ENCODE measurements at places on chromosomes 6 and 20. TPM values are rescaled to one million over a fixed set of nuclear protein-coding genes. Genes with fewer than 3 reads are reported as not detected.
A peak's percentile ranks its signal among the peaks of the same experiment; 100 is the strongest.

Gene MAP1LC3A
- total RNA-seq: 7.0 TPM

DNA sequence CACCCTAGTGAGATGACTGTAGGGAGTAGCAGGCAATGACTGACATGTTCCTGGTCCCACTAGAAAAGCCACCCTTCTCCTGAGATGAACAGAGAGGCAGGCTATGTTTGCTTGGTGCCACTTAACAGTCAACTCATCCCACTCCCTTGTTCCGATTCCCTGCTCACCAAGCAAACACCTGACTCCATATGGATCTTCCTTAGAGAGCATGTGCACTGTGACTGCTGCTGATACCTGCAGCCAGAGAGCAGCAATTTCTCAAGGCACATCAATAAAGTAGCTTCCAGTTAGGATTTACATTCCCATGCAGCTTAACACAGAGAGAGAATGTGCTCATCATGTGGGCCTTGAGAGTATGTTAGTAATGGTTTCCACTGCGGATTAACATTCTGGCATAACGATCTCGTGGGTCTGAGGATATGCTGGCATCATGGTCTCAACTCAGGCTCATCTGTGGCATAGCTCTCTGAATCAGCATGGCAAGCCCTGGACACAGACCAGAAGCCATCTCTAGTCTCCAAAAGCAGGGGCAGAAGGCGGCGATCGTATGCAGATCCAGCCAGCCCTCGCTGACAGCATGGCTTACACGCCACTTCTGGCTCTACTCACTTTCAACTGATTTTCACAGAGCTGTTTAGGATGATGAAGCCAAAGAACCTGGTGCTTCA, 43.9 kb downstream of the ATXN1 start:
- no peak for ATAC-seq

Gene FANCE
- total RNA-seq: 10.4 TPM

DNA sequence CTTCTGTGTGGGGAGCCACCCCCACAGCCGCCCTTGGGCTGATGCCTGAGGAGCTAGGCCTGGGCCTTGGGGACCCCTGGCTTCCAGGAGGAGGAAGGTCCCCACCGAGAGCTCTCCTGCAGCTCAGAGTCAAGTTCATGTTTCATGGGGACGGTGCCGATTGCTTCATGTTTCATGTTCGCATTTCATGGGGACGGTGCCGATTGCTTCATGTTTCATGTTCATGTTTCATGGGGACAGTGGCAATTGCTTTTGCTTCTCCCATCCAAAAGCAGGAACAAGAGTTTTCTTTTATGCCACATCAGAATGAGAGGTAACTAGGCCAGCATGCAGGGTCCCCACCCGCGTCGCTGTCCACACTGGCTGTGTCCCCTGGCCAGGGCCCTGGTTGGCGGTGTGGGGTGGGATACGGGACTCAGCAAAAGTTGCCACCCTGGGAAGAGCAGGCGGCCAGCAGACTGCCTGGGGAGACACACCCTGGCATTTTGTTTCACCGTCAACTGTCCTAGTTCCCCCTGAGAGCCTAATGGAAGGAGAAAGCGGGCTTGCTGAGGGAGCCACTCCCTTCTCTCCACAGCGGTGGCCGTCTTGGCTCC, 46.0 kb downstream of the DACT2 start:
- ATAC-seq: no peak

DNA sequence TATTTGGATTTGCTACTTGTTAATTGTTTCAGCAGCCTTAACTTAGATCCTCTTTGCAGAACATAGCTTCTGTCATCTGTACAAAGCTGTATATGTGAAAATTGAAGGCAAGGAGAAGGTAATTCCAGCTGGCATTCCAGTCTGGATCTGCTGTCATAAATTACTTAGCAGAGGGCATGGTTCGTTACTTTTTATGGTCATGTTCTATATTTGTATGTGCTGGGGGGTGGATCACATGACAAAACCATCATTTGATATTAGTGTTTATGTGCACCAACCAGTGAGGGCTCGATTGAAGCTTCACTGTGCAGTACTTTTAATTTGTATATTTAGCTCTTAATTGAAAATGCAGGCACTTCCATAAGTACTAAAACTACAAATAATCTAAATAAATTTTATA, 80.2 kb downstream of the CAP2 start:
- no peak for ATAC-seq

GRCh38 chr6:85250586-85251220, 199.2 kb upstream of the NT5E start:
- ATAC-seq: no peak

Gene IYD
- total RNA-seq: not detected

DNA sequence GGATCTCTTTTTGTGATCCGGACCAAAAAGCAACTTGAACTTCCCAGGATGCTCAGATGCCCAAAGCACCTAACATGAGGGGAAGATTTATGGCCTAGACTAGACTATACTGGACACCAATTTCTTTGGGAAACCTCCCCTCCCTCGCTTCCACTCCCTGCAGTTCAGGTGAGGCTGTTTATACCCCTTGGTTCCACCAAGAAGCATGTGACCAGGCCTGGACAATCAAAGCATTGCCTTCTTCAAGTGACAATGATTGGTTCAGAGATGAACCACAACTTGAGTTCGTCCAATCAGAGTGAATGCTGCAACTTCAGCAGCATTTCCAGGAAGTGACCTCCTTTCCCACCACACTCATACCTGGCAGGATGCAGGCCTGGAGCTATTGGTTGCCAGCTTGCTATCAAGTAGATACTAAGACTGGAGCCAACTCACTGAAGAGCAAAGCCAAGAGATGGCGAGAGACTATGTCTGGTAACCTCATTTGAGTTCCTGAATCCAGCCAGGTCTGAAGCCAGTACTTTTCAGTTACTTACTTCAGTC, 45.6 kb upstream of the SLC9A8 start:
- ATAC-seq: no peak

- ATAC-seq: no peak
These were observed 82.2 kb downstream of the GRM4 start for GRCh38 chr6:34063651-34064050.

Gene PAX1
- not detected for total RNA-seq

GRCh38 chr6:129493354-129493902, 216.5 kb downstream of the ARHGAP18 start:
- ATAC-seq: peak; percentile 44

- ATAC-seq: no peak
These were observed 393.7 kb downstream of the ZFAND3 start for GRCh38 chr6:38213251-38213658.

DNA sequence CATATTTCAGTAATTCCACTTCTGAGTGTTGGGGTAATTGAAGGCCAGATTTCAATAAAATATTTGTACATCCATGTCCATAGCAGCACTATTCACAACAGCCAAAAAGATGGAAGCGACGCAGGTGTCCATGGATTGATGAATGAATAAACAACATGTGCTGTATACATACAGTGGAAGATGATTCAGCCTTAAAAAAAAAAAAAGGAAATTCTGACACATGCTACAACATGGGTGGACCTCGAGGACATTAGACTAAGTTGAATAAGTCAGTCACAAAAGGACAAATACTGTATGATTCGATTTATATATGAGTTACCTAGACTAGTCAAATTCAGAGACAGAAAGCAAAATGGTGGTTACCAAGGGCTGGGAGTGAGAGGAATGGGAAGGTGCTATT, 57.2 kb downstream of the TRAM2 start:
- ATAC-seq: no peak

- peak; percentile 35 for ATAC-seq
These were observed 8.5 kb downstream of the SYNGAP1 start for GRCh38 chr6:33428224-33428965.

- no peak for ATAC-seq
These were observed 215.3 kb downstream of the EYA4 start for GRCh38 chr6:133456439-133456838.

DNA sequence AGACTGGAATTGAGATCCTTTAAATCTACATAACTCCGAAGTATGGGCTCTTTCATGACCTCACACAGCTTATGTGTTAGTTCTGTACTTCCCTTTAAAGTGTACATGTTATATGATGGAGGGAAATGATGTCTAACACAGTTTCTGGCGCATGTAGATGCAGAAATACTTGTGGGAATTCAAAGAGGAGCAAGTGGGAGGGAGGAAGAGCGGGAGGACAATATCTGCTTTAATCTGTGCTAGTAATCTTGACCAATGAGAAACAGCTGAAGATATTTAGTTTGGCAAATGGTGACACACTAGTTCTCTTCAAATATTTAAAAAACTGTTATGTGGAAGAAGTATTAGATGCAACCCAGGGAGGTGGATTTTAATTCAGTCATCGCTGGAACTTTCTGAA, 62.9 kb upstream of the PLEKHG1 start:
- ATAC-seq: no peak

DNA sequence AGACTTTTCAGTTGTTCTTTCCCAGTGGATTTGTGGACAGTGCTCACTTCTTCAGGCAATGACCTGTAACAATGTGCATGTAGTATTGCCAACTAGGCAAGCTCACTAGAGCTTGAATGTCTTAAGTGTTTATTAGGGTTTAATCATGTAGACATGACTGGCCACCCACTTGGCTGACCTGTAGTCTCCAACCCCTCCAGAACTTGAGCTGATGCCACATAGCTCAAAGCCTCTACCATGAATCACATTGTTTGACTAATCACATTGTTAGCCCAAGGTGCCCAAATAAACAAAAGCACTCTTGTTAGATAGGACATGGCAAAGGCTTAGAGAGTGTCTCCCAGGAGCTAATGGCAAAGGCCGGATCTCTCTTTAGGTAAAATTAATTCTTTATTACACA, 272.7 kb downstream of the GRIK2 start:
- peak; percentile 72 for ATAC-seq

GRCh38 chr6:43916924-43917877, 147.2 kb downstream of the VEGFA start:
- ATAC-seq: no peak

GRCh38 chr6:84867521-84867920, 103.1 kb upstream of the TBX18 start:
- ATAC-seq: peak; percentile 29

DNA sequence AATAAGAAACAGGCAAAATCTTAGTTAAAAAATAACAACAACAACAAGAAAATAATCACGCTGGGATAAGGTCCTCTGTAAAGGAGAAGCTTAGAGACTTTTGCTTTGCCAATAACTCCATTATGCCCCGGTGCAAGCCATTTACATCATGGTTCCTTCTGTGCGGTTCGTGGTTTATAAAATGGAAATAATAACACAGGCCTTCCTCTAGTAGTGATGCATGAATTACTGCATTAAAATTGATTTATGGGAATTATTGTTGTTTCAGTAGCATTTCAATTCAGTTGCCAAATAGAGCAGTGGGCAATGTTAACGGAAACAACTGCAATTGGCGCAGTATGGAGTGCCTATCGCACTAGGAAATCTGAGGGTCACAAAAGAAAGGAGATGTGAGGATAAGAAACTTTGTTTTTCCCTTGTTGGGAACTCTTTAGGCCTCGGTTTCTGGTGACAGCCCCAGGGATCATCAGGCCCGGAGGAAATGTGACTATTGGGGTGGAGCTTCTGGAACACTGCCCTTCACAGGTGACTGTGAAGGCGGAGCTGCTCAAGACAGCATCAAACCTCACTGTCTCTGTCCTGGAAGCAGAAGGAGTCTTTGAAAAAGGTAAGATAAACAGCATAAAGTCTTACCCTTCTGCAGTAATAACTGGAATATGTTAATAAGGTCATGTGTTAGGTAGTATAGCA, 1.1 kb downstream of the CD109 start:
- ATAC-seq: peak; percentile 67

Gene SAMD5
- 6.5 TPM for total RNA-seq

DNA sequence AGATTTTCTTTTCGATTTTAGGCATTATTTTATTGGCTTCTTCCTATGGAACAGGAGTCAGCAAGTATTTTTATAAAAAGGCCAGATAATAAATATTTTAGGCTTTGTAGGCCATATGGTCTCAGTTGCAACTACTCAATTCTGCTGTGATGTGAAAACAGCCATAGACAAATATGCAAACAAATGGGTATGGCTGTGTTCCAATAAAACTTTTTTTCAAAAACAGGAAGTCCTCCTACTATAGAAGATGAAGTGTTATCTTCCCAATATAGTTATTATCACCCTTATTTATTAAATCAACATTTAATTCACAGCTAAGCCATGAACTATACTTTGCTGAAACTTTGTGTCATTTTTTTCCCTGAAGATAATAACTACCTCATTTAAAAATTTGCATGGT, 57.2 kb downstream of the CHD6 start:
- no peak for ATAC-seq

DNA sequence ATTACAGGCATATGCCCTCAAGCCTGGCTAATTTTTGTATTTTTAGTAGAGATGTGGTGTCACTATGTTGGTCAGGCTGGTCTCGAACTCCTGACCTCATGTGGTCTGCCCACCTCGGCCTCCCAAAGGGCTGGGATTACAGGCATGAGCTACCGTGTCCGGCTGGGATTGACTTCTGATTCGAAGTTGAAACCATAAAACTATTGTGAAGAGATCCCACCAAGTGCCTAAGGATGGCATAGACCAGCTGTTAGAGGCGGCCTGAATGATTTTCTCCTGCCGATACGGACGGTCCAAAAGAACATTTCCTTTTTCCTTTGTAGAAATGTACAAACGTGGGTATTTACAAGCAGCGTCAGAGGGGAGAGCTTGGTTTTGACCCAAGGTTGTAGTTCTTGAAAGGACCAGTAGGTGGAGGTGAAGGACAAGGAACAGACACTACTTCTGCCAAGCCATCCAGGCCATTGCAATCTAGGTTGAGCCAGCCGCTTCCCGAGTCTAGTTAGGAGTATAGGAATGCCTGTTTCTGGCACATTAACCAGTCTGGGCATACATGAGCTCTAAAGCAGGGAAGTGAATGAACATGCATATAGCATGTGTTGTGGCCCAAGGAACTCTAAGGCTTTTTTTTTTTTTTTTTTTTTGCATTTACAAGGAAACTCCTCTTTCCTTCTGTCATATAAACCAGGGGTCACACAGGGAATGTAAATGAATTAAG, 29.0 kb downstream of the MOCS3 start:
- peak; percentile 91 for ATAC-seq

Gene NAPB
- total RNA-seq: 4.0 TPM

Gene AKAP12
- 1.8 TPM for total RNA-seq
